ENCODE measurements at places on chromosomes 7 and 10.

DNA sequence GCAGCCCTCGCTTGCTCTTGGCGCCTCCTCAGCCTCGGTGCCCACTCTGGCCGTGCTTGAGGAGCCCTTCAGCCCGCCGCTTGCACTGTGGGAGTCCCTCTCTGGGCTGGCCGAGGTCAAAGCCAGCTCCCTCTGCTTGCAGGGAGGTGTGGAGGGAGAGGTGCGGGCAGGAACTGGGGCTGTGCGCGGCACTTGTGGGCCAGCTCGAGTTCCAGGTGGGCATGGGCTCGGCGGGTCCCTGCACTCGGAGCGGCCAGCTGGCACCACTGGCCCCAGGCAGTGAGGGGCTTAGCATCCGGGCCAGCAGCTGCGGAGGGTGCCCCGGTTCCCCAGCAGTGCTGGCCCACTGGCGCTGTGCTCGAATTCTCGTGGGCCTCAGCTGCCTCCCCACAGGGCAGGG lies 152.1 kb upstream of the SEMA3C start:
- DNase-seq, result no peak

DNA sequence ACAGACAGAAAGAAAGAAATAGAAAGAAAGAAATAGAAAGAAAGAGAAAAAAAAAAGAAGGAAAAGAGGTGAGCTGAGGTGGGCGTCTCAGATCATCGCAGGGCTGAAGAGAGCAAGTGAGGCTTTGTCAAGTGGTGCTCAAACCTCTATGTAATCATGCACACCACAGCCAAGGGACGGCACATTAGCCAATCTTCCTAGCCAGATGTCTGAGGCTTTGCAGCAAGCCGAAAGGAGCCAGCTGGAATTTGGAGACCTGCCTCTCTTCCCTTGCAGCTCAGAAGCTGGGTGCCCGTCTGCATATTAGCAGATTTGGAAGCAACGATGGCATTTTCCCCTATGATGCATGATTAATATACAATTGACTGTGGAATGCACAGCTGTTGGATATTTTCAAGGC lies 52.5 kb downstream of the ADRA2A start:
- DNase-seq, result no peak

- no peak for DNase-seq
Observed at GRCh38 chr7:2606539-2606936, 25.2 kb upstream of the TTYH3 start.

DNA sequence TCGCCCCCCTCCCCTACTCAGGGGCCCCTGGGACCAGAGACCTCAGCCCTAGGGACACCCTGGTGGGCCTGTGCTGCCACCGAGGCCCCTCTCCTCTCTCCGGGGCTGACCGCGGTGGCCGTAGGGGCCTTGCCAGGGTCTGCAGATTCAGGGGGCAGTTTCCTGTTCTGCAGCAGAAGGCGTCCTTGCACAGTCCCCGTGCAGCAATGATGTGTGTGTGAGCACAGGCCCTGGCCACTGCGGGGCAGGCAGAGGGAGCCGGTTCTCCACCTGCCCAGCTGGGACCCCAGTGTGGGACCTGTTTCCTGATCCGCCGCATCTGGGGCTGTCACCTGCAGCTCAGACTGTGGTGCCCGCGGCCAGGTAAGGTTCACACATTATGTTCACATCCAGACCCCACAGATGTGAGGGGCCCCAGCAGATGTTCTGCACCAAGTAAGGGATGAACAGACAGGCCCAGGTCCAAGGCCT lies 60.7 kb upstream of the DNAJB6 start:
- no peak for DNase-seq

DNA sequence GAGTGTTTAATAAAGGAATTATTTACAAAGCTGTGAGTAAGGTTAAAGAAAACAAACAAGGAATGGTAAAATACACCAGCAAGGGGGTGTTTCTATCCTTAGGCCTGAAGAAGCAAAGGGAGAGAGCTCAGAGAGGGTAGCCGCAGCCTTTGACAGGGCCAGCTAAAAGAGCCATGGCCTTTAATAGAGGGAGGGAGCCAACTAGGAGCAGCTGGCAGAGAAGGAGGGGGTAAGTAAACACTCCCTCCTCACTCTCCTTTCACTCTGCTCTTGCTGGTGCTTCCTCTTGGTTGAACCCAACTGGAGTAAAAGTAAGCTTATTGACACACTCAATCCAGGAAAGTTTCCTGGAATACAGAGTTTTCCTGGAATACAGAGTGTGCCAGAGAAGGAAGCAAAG lies 87.5 kb downstream of the CH25H start:
- DNase-seq, result no peak

DNA sequence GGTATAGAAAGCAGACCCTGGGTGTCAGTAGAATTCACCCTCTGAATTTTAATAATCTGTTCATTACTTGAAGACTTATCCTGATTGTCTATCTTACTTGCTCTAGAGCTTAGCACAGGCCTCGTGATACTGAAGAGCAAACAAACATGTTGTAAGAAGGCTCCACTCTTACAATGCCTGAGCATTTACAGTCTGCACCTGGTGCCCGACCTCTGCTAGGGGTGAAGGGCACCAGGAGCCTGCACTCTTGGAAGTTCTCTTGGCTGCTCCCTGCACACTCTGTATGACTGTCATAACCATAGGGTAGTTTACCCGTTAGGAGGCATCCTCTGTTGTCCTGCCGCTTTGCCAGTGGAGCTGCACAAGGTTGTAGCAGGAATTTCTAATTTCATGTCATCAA lies 91.3 kb upstream of the NPY start:
- DNase-seq, result no peak

- no peak for DNase-seq
Observed at GRCh38 chr7:99311702-99312101, 14.0 kb upstream of the ARPC1A start.

- no peak for DNase-seq
Observed at GRCh38 chr10:36026656-36027390, 384.7 kb upstream of the FZD8 start.

- no peak for DNase-seq
Observed at GRCh38 chr7:44077061-44077460, 5.3 kb downstream of the POLM start.

DNA sequence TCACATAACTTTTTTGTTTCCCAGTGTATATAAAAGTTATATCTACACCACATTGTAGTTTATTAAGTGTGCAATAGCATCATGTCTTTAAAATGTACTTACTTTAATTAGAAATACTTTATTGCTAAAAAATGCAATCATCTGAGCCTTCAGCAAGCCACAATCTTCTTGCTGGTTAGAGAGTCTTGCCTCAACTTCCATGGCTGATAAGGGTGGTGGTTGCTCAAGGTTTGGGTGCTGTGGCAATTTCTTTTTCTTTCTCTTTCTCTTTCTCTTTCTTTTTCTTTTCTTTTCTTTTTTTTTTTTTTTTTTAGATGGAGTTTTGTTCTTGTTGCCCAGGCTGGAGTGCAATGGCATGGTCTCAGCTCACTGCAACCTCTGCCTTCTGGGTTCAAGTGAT lies 360.0 kb downstream of the MAGI2 start:
- DNase-seq, result no peak

GRCh38 chr10:87657371-87657770 lies 2.3 kb upstream of the PAPSS2 start:
- no peak for DNase-seq

- no peak for DNase-seq
Observed at GRCh38 chr7:123864012-123864411, 19.0 kb downstream of the HYAL4 start.

DNA sequence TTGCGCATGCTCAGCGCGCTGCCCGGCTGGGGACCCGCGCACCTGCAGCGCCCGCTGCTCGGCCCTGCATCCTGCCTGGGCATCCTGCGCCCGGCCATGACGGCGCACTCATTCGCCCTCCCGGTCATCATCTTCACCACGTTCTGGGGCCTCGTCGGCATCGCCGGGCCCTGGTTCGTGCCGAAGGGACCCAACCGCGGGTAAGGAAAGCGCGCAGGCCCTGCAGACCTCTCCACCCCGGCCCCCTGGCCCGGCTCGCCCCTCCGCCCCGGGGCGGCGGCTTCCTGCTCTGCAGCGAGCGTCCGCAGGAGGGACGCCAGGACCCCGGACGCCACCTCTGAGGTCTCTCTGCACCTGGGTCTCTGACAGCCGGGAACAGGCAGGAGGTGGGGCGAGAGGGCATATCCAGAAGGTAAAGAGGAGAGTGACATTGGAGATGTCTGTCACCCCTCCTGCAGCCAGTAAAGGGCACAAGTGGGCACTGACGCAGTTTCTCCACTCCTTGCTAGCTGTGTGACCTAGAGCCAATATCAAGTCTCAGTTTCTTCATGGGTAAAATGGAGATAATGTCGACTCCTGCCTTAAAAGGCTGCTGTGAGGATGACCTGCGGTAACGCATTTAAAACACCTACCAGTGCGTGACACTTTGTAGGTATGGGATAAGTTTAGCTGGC lies 338 bp downstream of the ATP6V0E2 start:
- DNase-seq, result no peak

DNA sequence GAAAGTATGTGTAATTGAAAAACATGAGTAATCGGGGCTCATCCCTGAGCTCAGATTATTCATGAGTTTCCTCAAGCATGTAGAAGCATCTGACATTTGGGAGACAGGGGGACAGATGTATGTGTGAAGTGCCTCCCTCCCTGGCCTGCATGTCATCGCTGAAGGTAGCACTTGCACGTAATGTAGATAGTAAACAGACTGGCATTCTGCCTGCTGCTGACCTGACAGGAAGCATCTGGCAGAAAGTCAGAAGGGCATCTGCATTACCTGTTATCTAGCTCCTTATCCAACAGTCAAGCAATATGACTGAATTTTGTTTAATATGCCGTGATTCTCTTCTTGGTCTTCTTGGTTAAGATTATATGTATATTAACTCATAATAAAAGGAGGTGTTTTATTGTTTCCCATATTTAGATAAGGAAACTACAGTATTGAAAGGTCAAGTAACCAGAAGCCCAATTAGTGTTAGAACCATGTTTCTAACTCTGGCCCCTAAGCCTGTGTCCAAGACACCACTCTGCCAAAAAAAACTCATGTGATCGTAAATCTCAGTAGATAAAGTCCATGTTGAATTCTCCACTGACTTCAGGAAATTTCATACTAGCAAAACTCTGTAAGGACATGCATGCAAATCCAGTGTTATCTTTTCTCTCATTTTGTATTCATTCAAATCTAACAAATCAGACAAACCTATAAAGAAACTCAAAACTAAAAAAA lies 918.1 kb upstream of the MBL2 start:
- no peak for DNase-seq

- DNase-seq, result no peak
Observed at GRCh38 chr10:119341459-119342301, 134.3 kb downstream of the GRK5 start.

DNA sequence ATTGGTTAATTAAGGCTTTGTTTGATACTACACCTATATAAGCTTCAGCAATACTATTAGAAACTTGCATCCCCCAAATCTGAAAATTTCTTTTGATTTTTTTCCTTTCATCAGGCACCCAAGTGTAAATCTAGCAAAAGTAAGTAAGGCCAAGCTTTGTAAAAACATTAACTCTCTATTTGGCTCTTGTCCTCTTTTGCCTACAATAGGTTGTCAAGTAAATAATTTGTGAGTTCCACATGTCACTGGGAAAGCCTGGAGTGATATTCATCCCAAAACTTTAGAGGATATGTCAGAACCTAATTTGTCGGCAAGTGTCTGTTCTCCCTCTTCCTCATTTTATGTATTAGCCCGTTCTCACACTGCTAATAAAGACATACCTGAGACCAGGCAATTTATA lies 492.4 kb downstream of the IPMK start:
- DNase-seq, result no peak

- DNase-seq, result no peak
Observed at GRCh38 chr10:48454302-48455054, 148.0 kb downstream of the MAPK8 start.

DNA sequence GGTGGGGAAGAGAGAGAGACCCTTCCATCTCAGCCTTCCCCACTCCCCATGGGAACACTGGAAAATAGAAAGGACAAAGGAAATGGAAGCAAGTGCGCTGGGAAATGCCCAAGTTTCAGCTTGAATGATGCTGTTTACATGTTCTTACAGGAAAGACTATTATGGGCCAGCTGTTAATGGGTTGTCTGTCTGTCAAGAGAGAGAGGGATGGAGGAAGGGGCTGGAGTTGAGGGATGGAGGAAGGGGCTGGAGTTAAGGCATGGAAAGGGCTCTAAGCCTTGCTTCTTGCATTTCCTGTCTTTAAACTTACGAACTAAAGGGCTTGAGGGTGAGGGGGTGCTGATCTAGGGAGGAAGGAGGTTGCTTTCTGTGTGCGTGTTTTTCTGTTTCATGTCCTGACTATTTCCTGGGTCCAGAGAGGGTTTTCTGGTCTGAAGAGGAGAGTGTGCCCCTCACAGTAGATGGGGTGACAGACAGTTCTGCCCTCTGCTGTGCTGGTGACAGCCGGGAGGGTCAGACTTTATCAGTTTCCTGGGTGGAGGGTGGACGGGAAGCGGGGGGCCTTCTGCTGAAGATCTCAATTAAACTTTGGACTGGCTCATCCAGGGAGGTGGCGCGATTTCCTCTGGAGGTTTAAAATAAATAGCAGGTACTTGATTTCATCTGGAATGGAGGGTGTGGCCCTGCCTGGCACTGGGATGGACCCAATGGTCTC lies 30.5 kb downstream of the GRK5 start:
- no peak for DNase-seq

- DNase-seq, result no peak
Observed at GRCh38 chr10:14391342-14391741, 60.6 kb upstream of the FRMD4A start.

GRCh38 chr10:108104551-108105156 lies 940.1 kb upstream of the SORCS1 start:
- DNase-seq, result no peak

DNA sequence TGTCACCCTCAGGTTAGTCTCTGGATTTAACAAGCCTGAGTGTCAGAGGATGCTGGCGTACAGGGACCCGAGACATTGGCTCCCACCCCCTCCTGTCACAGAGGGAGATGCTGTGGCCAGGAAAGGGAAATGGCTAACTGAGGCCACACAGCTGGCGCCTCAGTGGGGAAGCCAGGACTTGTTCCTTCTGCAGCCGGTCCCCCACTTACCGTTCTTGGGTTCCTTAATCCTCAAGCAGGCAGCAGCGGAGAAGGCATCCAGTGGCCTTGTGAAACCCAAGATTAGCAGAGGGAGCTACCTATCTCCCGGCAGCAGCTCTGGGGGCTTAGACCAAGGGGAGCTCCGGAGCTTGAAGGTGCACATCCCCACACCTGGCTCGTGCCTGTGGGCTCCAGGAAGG lies 65.4 kb downstream of the NEURL1 start:
- DNase-seq, result no peak

DNA sequence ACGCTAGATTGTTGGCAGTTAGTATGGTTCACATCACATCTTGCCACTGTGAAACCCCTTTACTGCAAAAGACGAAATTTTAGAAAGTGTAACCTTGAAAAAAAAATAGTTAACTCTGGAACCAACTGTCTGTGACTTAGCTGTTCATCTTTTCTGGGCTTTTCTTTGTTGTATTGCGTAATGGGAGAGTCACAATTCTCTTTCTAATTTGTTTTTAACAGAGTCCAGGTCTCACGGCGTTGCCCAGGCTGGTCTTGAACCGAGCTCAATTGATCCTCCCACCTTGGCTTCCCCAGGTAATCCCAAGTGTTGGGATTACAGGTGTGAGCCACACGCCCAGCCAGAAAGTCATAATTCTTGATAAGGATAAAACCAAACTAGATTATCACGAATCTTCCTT lies 14.5 kb downstream of the UBE3C start:
- no peak for DNase-seq

Measured in SIG-M5 (cell line).